ENCODE measurements at places on chromosomes 5 and 9.

- DNase-seq = no peak
Measured at GRCh38 chr9:6214434-6214833, 1.2 kb upstream of the IL33 start.

DNA sequence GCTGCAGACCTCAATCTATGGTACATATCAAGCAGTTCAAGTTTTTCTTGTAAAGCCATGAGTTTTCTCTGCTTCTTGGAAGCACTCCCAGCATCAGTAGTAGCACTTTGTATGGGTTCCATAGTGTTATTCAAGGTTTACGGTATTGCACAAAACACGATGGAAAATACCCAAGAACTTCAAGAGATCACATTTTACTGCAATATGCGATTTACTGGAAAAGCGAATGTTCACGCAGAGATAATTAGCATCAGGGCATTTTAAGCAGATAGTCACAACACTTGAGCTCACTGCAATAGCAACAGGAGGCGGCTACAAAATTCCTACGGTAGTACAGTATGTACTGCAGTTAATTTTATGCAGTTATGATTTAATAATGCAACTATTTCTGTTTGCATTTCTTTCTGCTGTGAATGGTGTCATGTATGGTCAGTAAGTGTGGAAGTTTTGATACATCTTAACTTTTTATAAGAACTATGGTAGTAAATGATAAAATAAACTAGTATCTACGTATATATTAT is 200.8 kb downstream of the SMARCA2 start:
- DNase-seq = no peak

DNA sequence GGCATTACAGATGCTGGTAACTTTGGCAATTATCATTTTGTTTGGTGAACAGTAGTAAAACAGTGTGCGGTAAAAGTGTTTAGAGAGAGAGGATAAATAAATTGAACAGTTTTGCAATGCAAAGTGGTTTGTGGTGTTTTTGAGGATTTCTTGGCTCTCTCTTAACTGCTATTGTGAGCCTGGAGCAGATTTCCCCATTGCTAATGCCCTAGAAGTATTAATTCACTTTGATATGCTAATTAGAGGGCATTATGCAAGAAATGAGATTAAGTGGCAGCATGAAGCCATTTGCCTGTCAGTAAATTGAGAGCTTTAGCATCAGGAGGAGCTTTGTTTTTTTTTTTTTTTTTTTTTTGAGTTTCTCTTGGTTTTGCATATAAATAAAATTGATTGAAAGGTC is 8.2 kb downstream of the PBX3 start:
- no peak for DNase-seq

- no peak for DNase-seq
Measured at GRCh38 chr9:2657427-2657826, 35.8 kb downstream of the VLDLR start.

- no peak for DNase-seq
Measured at GRCh38 chr5:59420596-59420995, 472.9 kb downstream of the PDE4D start.

Measured in Calu3 (cell line).